Astrocyte (in vitro differentiated cells and primary cell): ENCODE measurements at places on chromosomes 6 and 20.

DNA sequence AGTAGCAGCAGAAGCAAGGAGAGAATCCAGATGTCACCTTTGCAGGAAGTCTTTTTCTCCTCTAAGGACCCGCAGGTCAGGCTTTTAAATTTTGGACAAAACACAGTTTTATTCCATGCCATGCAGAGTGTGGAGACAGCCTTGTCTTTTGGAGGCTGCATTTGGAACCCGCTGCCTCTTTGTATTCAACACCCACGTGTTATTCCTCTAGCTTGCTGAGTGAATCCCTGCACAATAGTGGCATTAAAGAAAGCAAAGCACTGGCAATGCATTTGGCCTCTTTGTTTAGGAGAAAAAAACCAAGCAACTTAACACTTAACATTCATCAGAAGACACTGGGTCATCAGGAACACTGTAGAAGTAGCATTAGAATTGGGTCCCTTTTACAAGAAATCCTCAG is 43.5 kb downstream of the TFAP2B start:
- no peak for DNase-seq

DNA sequence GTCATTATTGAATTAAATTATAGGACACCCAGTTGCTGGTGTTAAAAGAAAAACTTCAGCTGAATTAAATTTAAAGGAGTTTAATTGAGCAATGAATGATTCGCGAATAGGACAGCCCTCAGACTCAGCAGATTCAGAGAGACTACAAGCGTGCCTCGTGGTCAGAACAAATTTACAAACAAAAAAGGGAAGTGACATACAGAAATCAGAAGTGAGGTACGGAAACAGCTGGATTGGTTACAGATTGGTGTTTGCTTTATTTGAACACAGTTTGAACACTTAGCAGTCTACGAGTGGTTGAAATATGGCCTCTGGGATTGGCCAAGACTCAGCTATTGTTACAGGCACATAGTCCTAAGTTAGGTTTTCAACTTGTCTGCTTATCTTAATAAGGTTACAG is 25.8 kb upstream of the TNFRSF21 start:
- DNase-seq: no peak

GRCh38 chr20:47224300-47224791 is 132.2 kb downstream of the ZMYND8 start:
- no peak for DNase-seq

GRCh38 chr6:1103945-1104623 is 207.8 kb upstream of the FOXQ1 start:
- no peak for DNase-seq
